Hepatic stellate cell (primary cell): ENCODE measurements at places on chromosomes 7 and 10.

DNA sequence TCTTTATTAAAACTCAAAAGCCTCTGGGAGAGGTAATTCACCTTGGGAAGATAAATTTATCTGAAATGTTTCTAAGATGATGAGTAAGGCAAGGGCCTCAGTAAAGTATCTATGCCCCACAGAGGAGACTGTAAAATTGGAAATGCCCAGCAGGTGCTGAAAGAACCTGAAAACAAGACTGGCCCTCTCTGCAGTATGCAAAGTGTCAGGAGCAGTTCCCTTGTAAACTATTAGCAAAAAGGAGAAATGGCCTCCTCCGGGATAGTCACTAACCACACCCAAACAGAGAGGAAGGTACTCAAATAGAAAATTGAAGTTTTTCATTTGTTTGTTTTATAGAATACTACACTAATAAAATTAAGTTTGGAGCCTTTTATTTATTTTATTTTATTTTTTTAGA lies 81.2 kb downstream of the FZD1 start:
- no peak for DNase-seq

GRCh38 chr7:50475340-50475739 lies 25.2 kb upstream of the FIGNL1 start:
- DNase-seq = no peak

DNA sequence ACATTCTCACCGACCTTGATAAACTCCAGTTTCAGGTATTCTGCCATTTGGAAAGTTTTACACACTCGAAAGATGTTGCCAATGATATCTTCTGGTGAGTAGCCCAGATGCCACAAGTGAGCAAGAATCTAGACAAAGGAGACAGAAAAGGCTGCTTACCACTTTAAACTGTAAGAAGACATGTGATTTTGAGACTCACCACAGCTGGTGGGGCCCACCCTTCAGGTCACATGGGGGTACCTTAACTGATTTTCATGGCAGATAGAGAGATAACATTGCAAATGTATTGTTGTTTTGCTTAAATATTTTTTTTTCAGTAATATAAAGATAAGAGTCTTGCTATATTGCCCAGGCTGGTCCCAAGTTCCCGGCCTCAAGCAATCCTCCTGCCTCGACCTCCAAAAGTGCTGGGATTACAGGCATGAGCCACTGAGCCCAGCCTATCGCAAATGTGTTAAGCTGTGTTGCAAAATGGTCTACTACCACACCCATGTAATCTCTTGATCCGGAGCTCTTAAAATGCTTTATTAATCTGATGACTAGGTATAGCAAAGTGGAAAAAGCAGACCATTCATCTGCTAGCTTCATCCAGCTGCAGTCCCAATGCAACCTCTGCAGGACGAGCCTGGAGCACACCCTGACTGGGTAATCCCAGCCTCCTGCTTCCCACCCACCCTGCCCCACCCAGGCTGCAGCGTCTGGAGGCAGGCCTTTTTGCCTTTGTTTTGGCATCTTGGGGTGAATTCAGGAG lies 18.5 kb downstream of the RFC2 start:
- no peak for DNase-seq

GRCh38 chr7:30931161-30931928 lies 19.7 kb downstream of the AQP1 start:
- DNase-seq = peak; percentile 12

- no peak for DNase-seq
Measured at GRCh38 chr10:51250278-51250920, 176.1 kb downstream of the PRKG1 start.

GRCh38 chr10:95445223-95445836 lies 115.8 kb downstream of the SORBS1 start:
- DNase-seq = peak; percentile 77

- DNase-seq = no peak
Measured at GRCh38 chr7:114478384-114478783, 63.8 kb downstream of the FOXP2 start.

GRCh38 chr10:15313047-15313446 lies 58.0 kb downstream of the FAM171A1 start:
- no peak for DNase-seq

GRCh38 chr7:159226011-159226702 lies 81.5 kb upstream of the VIPR2 start:
- no peak for DNase-seq

GRCh38 chr7:37318541-37318940 lies 130.1 kb downstream of the ELMO1 start:
- no peak for DNase-seq

- peak; percentile 51 for DNase-seq
Measured at GRCh38 chr7:134691546-134692343, 45.1 kb downstream of the BPGM start.

GRCh38 chr7:87564296-87564963 lies 36.3 kb downstream of the ABCB1 start:
- peak; percentile 2 for DNase-seq

GRCh38 chr7:7226407-7226806 lies 44.1 kb downstream of the C1GALT1 start:
- no peak for DNase-seq

- DNase-seq = no peak
Measured at GRCh38 chr7:128910569-128910945, at the start of gene KCP. Gene KCP, minus strand, starts transcription at chr7:128910709. Its CDS starts 33 bp downstream, at chr7:128910676.

GRCh38 chr7:143285806-143286521 lies 1.2 kb downstream of the TMEM139 start:
- no peak for DNase-seq

- no peak for DNase-seq
Measured at GRCh38 chr7:149050941-149051340, 22.6 kb upstream of the PDIA4 start.

- no peak for DNase-seq
Measured at GRCh38 chr10:113247050-113247449, 297.0 kb downstream of the TCF7L2 start.

DNA sequence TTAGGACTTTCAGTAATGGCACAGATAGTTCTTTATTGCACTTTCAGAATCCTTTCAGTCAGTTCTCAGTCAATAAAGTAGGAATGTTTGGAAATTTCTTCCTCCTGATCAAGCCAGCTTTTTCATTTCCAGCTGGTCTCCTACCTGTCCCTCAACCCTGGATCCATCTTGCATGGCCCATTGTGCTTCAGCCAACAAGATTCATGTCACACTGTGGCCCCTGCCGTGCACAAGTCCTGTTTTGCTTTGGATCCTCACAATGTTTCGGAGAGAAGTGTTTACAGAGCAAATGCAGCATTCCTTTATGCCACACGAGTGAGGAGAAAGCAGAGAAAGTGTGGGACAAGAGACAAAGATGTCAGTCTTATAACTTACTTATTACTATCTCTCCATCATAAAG lies 1694.7 kb upstream of the LRRTM3 start:
- DNase-seq = no peak

GRCh38 chr7:101218236-101219125 lies 516 bp downstream of the ZNHIT1 start:
- DNase-seq = no peak

DNA sequence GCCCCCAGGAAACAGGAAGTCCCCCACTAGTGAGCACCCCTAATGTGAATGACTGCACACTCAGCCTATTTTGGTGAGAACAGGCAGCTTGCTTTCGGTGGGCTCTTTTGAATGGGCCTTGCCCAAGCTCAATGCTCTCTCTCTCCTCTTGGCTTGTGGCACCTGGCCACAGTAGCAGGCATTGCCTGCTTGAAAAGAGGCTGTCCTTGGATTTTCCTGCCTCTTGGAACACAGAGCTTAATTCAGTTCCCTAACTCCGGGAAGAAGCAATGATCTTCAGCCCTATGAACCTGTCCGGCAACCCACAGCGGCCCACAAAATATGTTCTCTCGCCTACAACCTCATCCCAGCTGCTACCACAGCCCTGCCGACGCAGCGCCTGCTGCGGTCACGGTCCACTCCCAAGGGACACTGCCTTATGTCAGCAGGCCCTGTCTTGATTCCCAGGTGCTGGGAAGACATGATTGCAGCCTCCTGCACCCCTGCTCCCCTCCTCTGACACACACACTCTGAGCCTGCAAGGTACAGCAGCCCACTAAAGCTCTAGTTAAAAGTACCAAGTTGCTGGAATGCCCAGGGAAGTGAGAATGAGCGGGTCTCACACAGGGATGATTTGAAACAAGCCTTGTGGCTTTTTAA lies 715.5 kb upstream of the GALNT17 start:
- no peak for DNase-seq

- no peak for DNase-seq
Measured at GRCh38 chr7:8015746-8016120, 47.1 kb downstream of the GLCCI1 start.

DNA sequence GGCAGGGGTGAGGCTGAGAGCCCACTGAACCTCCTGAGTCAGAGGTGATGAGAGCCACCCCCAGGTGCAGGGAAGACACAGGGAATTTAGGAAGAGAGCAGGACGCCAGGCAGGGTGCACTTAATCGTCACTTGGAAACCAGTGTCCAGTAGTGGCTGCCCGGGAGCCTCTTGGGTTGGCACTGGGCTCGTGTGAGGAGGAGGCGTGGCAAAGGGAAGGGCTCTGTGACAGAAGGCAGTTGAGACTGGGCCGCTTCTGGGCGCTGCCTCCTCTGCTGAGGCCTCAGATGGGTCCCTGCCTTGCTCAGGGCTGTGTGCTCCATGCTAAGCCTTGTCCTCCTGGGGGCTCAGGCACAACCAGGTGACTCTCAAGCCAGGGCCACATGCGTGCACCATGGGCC lies 13.3 kb downstream of the RET start:
- no peak for DNase-seq

GRCh38 chr10:59944339-59944935 lies 38.1 kb upstream of the CCDC6 start:
- DNase-seq = no peak

- DNase-seq = no peak
Measured at GRCh38 chr7:115145512-115145911, 223.6 kb downstream of the MDFIC start.

- DNase-seq = no peak
Measured at GRCh38 chr7:94284104-94284503, 110.6 kb upstream of the COL1A2 start.

DNA sequence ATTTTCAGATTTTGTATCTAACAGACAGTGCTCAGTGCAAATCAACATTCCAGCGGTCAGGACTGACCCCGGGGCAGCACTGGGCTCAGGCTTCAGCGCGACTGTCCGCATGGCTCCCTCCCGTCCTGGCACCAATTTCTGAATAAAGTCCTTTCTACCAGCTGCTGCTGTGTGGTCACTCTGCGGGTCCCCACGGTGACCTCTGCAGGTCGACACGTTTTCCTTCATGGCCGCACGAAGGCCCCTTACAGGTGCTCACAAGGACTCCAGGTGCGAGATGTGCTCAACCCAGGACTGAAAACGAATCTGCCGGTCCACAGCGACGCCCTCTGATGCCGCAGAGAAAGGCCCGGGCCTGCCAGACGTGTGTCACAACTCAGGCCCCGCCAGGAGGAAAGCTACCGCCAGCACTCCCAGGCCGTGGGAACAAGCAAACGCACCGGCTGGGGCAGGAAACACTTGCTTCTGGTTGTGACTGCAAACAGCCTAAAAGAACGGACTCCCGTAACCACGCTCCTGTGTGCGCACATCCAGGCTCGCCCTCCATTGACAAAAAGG lies 3.7 kb upstream of the UTF1 start:
- no peak for DNase-seq

DNA sequence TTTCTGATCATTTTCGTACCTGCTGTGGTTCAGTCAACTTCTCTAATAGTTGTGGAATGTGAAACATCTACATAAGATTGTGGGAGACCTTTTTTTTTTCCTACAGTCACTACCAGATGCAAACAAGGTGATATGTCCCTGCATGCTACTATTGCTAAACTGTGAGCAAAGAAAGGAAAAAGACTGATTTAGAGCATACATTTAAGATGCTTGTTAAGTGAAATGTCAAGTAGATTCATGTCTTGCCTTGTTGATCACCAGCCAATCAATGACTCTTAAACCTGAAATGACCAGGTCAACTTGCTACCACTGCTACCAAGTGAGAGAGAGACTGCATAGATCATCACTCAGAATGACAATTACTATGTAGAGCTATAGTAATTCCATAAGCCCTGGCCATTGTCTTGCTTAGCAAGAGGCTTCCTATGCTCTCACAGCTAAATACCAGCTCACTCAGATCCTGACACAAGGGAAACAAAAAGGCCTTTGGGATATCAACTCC lies 84.3 kb upstream of the SKAP2 start:
- DNase-seq = no peak

GRCh38 chr10:75117995-75118394 lies 6.5 kb downstream of the SAMD8 start:
- DNase-seq = no peak

GRCh38 chr10:117532451-117533107 lies 10.0 kb upstream of the EMX2 start:
- DNase-seq = no peak

DNA sequence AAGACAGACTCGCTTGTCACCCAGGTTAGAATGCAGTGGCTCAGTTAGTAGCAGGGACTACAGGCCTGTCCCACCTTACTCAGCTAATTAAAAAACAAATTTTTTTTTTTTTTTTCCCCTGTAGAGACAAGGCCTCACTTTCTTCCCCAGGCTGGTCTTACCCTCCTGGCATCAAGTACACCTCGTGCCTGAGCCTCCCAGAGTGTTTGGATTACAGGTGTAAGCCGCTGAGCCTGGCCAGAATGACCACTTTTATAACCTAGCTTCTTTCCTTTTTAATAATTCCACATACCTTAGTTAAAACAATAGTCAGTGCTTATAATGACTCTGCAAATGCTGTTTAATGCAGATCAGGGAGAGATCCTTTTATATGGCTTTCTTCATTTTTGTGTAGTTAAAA lies 31.3 kb downstream of the RSBN1L start:
- no peak for DNase-seq

- DNase-seq = no peak
Measured at GRCh38 chr7:5597772-5598171, 174.1 kb upstream of the TNRC18 start.
